ENCODE measurements at places on chromosomes 13 and 19. TPM values are rescaled to one million over a fixed set of nuclear protein-coding genes. Genes with fewer than 3 reads are reported as not detected.

Gene SIGLEC8
- total RNA-seq: not detected

Gene SLC15A1
- 0.18 TPM for total RNA-seq

Gene FAM98C
- total RNA-seq: 24.7 TPM

Gene DNAAF3
- total RNA-seq: 12.4 TPM

Gene OR4F17
- total RNA-seq: not detected

Gene GARIN5B
- total RNA-seq: not detected

Gene EHD2
- total RNA-seq: 41.8 TPM

Gene POU4F1
- not detected for total RNA-seq

Gene PROZ
- not detected for total RNA-seq

Data from Panc1 (cell line).